ENCODE measurements at places on chromosomes 16 and 17.

- DNase-seq, result no peak
These were observed 69.4 kb downstream of the YPEL2 start for GRCh38 chr17:59400858-59401257.

DNA sequence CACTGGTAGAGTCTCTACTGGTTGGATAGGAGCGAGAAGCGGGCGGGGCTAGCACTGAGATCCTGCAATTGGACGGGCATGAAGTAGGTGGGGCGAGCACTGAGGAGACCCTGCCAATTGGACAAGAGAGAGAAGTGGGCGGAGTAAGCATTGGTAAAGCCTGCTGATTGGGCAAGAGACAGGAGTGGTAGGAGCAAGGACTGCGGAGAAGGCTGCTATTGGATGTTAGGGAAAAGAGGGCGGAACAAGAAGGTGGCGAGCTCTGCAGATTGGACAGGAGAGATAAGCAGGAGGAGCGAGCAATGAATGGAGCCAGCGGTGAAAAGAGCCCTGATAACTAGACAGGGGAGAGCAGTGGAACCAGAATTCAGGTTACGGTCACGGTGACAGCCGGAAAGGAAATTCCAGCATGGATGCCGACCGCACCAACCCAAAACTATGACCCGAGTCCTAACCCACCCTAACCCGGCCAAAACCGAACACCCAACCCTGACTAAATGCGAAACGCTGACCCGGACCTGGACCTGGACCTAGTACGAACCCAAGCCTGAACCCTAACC is 4.8 kb downstream of the SCGB1C2 start:
- DNase-seq, result no peak

- peak; percentile 64 for DNase-seq
These were observed 10.0 kb downstream of the TMEM235 start for GRCh38 chr17:78241277-78242023.

DNA sequence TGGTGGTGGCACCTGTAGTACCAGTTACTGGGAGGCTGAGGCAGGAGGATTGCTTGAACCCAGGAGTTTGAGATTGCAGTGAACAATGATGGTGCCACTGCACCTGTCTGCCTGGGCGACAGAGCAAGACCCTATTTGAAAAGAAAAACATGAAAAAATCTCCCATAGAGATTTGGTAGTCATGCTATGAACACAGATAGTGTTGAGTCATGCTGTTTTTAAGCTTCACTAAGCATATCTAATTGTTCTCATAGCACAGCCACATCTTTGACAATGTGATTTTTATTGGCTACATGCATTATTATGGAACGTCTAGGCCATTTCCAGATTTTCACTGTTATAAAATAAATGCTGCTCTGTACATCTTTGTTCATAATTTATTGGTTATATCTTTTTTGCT is 6.0 kb downstream of the IL34 start:
- no peak for DNase-seq

DNA sequence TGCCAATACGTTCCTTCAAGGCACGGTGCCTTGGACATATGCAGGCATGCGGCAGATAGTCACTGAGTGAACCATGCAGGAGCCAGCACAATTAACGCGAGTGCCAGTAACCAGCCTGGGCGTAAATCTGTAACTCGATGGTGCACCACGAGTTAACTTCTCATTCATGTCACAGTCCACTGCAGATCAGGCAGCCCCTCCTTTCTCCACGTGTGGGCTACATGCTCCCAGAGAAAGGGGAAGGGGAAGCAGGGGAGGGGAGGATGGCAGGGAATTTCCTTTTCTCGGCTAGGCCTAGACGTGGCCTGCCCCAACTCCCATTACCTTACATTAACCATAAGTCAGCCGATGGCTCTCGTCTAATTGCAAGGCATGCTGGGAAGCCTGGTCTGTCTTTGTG is 287.9 kb downstream of the CPPED1 start:
- no peak for DNase-seq

GRCh38 chr16:921321-921905 is 49.4 kb downstream of the LMF1 start:
- no peak for DNase-seq

DNA sequence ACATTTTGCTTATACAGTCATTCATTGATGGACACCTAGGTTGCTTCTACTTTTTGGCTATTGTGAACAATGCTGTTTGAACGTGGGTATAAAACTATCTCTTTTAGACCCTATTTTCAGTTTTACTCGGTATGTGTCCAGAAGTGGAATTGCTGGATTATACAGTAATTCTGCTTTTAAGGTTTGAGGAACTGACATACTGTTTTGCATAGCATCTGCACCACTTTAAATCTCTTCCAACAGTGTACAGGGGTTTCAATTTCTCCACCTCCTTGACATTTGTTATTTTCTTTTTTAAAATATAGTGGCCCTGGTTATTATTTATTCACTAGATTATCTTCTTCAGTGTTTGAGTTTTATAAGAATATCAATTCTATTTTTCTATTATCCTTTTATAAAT is 116.9 kb downstream of the USP22 start:
- DNase-seq, result no peak

- no peak for DNase-seq
These were observed 14.7 kb upstream of the CDH1 start for GRCh38 chr16:68722119-68723024.

GRCh38 chr16:1712791-1713261 is 6.8 kb downstream of the MAPK8IP3 start:
- DNase-seq, result no peak

GRCh38 chr17:78951967-78952551 is 26.9 kb upstream of the TIMP2 start:
- DNase-seq, result no peak

DNA sequence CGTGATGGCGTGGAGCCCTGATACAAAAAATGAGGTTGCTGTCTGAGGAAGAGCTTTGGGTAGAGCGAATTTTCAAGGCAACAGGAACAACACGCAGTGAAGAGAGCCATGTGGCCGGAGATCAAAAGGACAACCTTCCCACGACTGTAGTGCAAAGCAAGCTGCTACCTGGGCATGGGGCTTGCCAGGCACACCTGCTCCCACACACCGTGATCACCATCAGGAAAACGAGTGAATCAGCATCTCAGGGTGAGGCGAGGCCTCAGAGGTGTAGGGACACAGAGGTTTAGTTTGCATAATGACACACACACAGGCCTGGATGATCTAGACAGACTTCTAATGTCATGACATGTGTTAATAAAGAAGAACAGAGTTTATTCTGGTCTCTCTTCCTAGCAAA is 65.7 kb downstream of the PARN start:
- DNase-seq, result no peak

GRCh38 chr17:40695874-40696472 is 7.6 kb downstream of the KRT24 start:
- DNase-seq, result no peak

- DNase-seq, result no peak
These were observed 140.6 kb upstream of the TNRC6C start for GRCh38 chr17:77817953-77818352.
